ENCODE measurements at places on chromosomes 5 and 9.
A peak's percentile ranks its signal among the peaks of the same experiment; 100 is the strongest.

DNA sequence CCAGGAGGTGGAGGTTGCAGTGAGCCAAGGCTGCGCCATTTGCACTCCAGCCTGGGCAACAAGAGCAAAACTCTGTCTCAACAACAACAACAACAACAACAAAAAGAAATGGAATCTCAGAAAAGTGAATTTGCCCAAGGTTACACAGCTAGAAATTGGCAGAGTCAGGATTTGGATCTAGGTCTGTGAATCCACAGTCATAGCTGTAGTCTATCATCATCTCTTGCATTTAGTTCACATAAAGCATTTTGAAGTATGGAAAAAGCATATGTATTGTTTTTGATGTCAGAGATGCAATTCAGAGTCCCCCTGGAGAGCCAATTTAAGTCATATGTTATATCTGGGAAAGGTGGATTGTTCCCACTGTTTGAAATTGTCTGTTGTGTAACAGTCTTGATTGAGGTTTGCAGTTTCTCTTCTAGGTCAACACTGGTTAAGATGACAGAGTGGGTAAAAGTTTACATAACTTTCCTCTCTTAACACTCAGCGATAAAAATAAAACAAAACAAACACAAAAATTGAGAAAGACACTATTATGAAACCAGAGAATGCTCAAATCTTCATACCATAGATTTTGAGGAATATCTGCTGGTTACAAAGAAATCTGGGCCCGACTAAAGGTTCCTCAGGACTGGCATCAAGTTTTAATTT is 21.5 kb upstream of the GPR21 start:
- no peak for DNase-seq

GRCh38 chr5:66818304-66818934 is 222.2 kb downstream of the MAST4 start:
- no peak for DNase-seq

DNA sequence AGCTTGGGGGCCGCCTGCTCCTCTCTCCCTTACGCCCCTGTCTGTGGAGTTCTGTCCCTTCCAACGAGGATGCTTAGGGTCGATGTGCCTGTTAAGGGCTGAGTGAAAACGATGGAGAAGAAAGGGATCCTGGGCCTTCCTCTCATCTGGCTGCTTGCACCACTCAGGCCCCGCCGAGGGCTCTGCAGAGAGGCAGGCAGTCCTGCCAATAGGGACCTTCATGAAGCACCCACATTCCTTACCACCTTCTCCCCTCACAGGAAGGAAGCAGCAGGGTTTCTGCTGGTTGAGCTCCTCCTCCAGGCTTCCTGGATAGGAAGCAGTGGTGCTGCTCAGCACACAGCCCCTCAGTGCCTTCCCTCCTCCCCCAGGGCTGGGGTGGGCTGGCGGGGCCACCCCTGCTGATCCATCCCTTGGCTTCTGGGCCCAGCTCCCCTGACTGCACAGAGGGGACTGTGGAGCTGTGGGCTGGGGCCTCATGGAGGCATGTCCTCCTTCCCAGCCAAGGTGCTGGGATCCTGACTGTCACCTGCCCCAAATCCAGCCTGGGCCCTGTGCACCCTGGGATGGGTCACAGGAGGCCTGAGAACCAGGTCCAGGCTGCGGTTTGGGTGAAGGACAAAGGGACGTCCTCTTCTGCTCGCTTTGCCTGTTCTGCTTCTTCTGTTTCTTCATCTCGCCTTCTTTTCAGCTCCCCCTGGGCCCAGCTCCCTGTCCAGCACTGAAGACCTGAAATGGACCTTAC is 50.5 kb downstream of the AHRR start:
- DNase-seq, result no peak

DNA sequence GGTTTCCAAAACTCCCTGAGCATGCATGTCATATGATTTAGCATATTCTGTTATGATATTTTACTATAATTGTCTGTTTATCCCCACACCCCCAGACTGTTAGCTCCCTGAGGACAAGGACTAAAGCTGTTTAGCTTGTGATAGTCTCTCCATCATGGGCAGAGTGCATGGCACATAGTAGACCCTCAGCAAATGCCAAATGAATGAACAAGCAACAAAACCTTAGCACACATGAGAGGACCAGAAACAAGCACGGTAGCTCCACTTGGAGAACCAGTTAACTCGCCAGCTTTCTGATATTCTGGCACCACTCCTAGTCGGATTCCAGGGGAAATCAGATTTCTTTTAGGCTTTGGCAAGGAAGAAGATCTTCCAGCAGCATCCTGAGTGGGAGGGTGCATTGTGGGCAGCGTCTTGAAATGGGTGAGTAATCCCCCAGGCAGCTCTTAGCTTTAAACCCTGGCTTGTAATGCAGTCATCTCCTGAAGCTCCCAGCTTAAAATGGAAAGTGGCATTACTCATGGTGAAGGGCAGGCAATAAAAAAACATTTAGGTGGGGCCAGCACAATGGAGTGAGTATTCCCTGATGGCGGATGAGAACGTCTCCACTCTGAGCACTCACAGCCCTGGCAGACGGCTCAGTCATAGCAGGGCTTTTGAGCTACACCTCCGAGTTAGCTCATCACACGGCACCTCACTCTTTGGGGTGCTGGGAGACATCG is 41.1 kb downstream of the FGF1 start:
- no peak for DNase-seq

GRCh38 chr5:65855766-65856315 is 70.5 kb upstream of the ERBIN start:
- DNase-seq, result no peak

DNA sequence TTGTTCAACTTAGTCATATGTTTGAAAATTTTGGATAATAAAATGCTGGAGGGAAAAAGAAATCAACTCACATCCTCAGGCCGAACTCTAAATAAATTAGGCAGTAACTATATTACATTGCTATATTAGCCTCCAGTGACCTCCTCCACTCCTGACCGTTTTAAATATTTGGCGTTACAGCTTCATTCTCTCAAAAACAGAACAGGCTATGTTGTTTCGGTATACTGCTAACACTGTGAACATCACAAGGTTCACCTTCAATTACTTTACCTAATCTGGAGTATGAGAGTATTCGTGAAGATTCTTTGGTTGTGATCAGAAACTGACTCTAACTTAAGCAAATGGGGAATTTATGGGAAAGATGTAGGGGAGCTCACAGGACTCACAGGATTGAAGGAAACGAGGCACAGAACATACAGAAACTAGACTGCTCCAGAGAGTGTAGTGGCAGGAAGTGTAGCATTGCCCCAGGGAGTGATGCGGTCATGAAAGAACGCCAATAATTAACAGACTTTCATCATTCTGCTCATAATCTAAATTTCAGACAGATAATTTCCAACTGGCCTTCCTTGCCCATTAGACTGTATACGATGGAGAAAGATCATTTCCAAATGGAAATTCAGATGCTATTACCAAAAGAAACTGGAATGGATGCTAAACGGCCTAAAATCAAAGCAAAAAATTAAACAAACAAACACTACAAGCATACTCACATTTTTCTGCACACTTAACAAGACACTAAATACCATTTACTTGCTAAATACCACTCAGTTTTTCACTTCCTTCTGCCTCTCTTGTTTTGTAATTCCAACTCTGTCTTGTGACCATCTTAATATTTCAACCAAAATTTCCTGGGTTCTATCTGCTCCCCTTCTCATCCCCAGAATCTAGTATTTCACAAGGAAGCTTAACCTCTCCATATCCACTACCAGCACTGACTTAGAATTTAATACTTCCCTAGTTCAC is 110.1 kb upstream of the LPAR1 start:
- DNase-seq, result no peak

- no peak for DNase-seq
Observed at GRCh38 chr5:41748631-41749030, 121.6 kb downstream of the OXCT1 start.

DNA sequence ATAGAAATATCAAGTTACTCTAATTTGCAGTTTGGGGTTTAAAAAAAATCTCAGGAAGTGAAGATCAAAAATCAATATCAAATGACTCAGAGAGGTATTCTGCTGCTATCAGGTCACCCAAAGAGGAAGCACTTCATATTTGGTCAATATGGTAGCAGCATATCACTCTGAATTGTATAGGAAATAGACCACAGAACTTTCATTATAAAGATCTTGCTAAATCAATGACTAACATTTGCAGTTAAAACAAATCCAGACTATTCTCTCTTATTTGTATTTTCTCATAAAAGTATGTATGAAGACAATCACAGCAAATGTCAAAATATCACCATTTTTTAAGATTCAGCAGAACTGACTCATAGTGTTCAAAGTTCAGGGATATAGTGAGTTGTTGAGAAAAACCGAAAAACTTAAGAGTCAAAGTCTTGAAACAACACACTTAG is 105.8 kb upstream of the PCSK1 start:
- no peak for DNase-seq

- peak; percentile 96 for DNase-seq
Observed at GRCh38 chr9:99221621-99222415, at the start of the genes ALG2 and SEC61B. Gene ALG2 (minus strand): TSS chr9:99221942. CDS start chr9:99221894, 48 bp downstream. Gene SEC61B (plus strand): TSS chr9:99222282. CDS start chr9:99222364, 82 bp downstream.

DNA sequence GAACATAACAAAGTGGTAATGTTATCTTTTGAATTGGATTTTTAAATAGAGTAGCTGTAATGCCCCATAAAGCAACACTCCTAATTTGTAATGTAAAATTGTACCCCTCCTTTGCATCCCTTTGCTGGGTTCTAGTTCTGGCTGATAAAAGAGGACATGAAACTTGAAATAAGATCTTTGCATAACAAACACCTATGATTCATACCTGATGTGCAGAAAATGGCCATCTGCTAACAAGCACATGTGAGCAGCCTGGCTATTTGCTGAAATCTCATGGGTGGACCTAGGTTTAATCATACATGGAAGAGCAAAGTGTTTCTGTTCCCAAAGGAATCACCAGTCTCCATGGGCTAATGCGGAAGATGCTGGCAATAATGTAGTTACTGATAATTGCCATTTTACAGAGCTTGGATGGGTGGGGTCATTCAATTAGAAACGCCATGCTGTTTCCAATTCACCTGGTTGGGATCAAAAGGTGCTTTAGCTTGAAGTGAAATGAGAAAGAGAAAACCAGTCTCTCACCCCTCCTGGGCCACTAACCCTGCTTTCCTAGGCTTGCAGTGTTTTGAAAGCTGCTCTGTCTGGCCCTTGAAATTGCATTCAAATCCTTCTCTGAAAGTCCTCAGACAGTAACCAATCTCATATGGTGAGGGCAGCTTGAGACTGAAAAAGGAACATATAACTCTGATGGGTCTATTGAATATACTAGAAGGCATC is 585.1 kb downstream of the TLE4 start:
- no peak for DNase-seq

DNA sequence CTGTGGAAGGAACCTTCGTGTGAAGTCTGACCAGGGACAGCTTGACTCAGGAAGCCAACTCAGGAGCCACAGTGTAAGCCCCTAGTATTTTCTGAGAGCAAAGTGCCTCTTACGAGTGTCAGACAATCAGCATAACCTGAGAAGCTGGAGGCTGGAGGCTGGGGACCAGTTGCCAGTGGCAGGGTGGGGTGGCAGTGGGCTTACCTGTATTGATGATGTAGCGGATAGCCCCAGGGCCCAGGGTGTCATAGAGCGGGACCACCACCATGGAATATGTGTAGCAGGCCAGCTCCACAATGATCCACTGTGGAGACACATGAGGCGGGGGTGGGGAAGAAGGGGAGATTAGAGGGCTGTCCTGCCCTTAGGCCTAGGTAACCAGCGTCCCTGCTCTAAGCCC is 22.9 kb downstream of the ACSL6 start:
- no peak for DNase-seq

DNA sequence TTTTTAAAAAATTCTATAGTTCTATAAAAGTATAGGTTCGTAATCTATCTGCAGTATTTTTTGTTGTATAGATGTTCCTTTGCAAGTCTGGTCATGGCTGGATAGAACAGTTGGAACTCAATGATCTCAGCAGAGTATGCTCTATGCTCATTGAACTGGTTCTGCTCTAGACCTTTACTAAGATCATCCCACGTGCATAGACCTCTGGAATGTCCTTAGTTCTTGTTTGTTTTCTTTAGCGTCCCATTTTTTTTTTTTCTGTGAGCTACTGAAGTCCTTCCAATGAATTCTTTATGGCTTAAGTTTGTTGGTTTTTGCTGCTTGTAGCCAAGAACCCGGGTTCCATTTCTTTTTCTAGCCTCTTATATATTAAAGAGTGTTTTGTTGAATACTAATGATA is 3.5 kb downstream of the TMEM38B start:
- DNase-seq, result no peak

DNA sequence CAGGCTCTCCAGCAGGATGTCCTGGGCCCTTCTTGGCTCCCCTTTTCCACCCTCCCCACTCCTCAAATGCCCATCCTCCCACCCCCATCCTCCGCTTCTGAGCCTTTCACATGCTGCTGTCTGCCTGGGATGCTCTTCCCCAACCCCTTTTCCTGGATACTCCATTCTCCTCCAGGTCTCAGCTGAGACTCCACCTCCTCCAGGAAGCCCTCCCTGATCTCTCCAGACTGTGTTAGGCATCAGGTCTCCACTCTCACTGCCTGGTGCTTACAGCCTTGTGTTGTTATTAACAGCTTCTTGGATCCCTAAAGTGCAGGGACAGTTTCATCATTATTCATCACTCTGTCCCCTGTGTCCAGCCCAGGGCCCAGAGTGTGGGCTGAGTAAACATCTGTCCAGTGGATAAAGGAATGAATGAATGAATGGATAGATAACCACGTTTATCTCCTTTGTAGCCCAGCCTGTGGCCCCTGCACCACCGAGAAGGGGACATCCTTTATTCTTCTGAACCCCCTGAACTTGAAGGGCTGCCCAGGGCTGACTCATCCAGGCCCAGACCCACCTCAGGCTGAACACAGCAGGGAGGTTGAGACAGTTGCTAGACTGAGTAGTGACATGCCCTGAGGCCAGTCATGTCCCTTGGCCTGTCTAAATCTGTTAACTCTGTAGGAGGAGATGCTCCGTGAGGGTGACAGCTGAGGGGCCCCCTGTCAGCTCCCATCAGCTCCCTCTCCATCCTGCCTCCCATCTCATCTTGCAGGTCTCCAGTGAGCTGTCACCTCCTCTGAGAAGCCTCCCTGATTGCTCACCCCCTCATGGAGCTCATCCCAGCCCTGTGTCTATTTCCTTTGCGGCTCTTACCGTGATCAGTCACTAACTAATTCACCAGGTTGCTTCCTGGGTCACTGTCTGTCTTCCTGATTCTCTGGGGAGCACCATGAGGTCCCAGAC is 14.6 kb upstream of the LAMC3 start:
- no peak for DNase-seq

GRCh38 chr9:124478354-124478753 is 28.1 kb downstream of the ADGRD2 start:
- no peak for DNase-seq

DNA sequence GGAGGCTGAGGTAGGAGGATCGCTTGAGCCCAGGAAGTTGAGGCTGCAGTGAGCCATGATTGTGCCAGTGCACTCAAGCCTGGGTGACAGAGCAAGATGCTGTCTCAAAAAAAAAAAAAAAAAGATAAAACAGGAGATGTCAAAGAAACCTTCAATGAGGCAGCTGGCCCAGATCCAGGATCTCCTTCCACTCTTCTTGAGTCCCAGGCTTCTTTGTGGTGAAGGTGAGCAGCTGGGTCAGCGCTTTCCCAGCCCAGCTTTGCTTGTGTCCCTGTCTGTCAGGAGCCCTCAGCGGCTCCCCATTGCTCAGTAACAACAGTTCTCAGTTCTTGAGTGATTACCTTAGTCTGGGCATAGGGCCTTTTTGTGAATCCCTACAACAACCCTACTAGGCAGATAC is 69.4 kb upstream of the PSD2 start:
- DNase-seq, result no peak

GRCh38 chr5:17477043-17477442 is 21.0 kb upstream of the TAF11L2 start:
- DNase-seq, result no peak
